CD4-positive, alpha-beta T cell treated with Interleukin-15 for 1 hour (primary cell): ENCODE measurements at places on chromosomes 16 and 17.

DNA sequence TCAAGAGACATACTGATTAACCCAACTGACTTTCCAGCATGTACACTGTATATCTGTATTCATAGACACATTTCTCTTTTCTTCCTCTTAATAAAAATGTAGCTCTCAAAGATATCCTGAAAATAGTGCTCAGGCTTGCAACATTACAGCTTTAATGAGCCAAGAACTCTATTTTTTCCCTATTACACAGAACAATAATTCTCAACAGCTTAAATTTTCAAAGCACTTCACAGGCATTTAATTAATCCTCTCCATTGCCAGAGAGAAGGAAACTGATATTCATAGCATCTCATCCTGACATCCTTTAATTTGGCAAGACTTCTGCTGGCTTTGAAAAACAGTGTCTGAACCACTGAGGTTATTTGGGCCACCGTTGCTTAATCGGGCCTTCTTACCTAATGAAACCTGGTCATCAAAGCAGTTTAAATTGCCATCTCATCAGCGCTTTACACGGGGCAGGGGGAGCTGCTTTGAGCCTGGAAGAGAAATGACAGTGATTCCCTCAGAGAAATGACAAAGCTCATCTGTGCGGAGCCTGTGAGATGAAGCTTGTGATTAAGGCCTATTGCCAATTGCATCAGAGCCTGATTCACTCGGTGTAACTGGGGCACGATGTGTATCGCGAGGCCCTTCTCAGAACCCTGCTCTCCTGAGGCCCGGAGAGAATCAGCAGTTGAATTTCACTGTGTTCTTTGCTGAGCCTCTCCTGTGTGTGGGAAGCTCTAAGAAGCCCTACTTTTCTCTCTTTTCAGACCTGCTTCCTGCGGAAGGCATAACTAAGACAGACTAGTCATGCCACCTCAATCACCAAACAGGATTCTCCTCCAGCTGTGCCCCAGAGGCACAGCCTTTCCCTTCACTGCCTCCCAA, 8.5 kb upstream of the SIAH1 start:
- no peak for DNase-seq

- DNase-seq = no peak
Observed at GRCh38 chr17:36715951-36716350, 114.6 kb downstream of the MRM1 start.

- DNase-seq = no peak
Observed at GRCh38 chr16:2992383-2993081, 12.3 kb upstream of the PKMYT1 start.

- DNase-seq = peak; percentile 36
Observed at GRCh38 chr16:87723226-87723623, 42.6 kb downstream of the KLHDC4 start.

DNA sequence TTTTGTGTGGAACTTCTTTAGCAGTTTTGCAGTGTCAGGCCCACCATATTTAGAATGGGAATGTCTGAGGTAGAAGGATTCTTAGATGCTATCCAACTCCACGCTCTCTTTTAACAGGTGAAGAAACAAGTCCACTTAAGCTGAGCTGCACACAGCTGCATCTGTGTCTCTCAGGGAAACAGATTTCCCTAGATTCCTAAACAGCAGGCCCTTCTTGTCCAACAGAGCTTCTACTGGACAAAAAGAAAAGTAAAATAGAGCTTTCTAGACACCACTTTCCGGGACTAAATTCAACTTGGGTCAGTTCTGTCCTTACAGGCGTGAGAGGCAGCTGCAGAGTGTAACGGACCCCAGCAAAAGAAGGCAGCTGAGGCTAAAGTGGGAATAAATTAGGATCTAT, 51.7 kb downstream of the SNX11 start:
- DNase-seq = no peak

DNA sequence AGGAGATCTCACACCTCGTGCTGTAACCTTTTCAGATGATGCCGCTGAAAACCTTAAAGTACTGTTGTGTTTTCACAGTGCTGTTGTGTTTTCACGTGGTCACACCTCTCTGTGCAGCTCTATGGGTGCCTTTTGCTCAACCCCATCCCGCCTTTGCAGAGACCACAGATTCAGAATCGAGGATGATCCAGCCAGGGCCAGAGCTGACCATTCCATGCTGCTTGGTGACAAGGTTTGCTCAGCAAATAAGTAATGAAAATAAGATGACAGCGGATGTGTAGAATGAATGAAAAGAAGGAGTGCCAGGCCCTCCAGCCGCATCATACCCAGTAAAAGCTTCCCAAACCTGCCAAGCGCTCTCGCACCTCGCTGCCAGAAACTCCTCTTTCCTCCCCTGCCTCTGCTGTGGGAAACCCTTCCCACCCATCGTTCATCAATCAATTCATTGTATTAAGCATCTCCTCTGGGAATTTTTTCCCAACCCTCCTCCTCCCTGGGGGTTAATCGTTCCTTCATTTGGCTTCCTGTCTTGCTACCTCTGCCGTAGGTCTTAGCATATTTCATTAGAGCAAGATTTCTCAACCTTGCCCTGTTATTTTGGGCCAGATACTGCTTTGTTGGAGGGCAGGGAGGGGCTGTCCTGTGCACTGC, 93.4 kb upstream of the CRHR1 start:
- no peak for DNase-seq

- DNase-seq = no peak
Observed at GRCh38 chr16:64162613-64163375, 959.1 kb downstream of the CDH11 start.

- DNase-seq = no peak
Observed at GRCh38 chr16:69924041-69924775, 26.9 kb upstream of the CLEC18A start.

DNA sequence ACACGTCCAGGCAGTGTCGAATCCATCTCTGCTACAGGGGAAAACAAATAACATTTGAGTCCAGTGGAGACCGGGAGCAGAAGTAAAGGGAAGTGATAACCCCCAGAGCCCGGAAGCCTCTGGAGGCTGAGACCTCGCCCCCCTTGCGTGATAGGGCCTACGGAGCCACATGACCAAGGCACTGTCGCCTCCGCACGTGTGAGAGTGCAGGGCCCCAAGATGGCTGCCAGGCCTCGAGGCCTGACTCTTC, 7.2 kb upstream of the CD68 start:
- no peak for DNase-seq

DNA sequence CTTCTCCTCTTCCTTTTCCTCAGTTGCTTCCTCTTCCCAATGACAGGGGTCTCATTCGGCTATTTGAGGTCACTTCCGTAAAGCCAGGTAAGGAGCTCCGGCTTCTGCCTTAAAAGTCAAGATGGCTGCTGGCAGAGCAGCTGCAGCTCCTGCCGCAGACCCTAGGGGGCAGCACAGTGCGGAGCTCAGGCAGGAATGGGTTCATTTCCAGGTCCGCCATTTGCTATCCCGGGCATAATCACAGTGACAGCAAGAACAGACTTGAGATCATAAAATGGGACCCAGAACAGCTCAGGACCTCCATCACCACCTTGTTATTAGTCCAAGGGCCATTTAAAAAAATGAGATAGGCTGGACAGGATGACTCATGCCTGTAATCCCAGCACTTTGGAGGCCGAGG, 199.5 kb downstream of the ZNF18 start:
- no peak for DNase-seq

DNA sequence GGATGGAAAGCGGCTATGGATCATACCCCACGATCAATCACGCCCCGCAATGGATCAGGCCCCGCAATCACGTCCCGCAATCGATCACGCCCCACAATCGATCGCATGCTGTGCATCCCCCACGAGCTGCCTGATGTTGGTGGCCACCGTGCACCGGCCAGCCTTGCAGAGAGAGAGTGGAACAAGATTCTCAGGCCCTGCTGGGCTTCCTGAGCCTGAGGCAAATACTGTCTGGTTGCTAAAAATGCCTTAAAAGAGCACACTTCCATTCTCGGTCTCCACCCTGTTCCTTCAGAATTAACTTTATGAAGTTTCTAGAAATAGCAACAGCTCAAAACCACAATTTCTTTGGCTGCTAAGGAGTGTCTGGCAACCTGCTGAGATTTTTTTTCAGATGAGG, 81.5 kb downstream of the VPS53 start:
- DNase-seq = no peak

DNA sequence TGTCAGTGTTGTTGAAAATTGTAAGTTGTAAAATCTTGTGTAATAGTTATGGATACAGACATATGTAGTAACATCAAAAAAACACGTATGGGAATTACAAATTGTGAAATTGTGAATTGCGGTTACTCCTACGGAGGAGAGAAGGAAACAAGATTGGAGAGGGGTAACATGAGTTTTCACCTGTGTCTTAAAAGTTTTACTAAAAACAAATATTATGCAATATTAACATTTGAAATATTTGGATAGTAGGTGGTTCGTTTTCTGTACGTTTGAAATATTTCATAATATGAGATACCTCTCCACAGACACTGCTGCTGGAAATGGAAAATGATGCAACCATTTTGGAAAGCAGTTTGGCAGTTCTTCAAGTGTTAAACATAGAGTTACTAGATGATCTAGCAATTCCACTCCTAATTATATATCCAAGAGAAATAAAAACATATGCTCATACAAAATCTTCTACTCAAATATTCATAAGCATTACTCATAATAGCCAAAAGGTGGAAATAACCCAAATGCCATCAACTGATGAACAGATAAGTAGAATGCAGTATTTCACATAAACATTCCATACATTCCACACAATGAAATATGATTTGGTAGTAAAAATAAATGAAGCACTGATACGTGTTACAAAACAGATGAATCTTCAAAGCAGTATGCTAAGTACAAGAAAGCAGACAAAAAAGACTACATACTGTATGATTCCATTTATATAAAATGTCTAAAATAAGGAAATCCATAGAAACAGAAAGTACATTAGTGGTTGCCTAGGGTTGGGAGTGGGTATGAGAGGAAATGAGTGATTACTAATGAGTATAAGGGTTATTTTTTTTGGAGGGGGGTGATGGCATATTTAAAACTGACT, 40.7 kb upstream of the ABCA10 start:
- DNase-seq = no peak
